ENCODE measurements at places on chromosomes 3 and 15.

- no peak for DNase-seq
Observed at GRCh38 chr3:42229942-42230688, 35.9 kb downstream of the CCK start.

DNA sequence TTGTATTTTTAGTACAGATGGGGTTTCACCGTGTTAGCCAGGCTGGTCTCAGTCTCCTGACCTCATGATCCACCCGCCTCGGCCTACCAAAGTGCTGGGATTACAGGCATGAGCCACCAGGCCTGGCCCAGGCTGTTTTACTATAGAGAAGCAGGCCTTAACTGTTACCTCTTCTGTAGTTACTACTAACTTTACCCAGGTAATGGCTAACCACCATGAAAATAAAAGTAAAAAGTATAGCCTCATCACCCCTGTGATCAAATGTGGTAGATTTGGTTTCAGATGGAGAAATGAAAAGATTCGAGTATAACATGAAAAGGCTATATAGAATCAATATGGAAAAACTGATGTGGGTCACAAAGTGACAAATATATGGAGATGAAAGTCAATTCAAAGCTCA is 210.1 kb downstream of the CD47 start:
- DNase-seq = no peak

DNA sequence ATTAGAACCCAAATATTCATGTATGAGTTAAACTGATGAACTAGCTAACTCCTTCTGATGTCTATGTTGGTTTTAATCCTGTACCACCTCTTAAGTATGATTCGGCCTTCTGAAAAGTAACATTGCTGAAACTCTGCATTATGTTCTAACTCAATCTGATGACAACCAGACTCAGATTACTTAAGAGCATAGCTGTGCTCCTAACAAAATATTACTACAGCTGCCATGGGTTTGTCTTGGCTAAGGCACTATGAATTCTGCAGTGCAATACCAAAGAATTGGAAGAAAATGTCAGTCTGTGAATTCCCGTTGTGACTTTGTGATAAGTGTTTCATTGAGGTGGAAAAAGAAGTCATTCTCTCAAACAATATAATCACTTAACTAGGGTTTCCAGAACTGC is 224.4 kb downstream of the ZMAT3 start:
- DNase-seq = no peak

GRCh38 chr3:37024820-37025405 is 31.6 kb downstream of the MLH1 start:
- no peak for DNase-seq

DNA sequence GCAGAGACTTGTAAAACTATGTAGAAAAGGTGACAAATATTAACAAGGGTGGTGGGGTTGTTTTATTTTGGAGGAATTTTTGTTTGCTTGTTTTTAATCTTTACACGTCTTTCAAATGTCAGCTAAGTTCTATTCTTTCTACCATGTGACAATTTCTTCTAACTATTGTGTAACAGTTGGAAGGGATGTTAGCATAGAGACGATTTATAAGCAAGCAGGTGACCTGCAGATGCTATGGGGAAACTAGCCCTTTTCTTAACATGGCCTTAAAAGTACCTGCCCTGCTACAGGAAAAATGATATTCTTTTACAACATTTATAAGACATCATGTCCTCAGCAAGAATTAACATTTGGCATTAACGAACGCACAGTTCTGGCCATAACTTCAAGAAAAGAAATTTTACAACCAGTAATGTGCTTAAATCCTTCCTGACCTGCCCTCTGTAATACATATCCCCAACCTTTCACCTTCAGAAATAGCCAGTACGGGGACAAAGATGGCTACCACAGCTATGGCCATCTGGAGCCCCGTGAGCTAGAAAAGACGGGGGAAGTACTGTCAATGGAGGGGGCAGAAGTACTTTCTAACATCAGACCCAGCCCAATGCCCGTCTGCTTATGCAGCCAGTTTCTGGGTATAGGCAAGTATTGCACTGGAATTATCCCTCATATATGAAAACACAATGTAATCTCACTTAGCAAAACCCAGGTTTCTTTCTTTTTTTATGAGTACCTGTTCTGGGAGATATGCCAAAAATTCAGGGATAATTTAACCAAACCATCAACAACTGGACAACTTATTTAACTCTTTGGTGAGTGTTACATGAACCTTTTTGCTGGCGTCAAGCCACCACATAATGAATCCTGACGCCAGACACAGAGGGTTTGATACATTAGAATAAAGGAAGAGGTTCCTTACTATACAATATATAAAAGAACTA is 67.7 kb upstream of the NR2F2 start:
- DNase-seq = no peak

DNA sequence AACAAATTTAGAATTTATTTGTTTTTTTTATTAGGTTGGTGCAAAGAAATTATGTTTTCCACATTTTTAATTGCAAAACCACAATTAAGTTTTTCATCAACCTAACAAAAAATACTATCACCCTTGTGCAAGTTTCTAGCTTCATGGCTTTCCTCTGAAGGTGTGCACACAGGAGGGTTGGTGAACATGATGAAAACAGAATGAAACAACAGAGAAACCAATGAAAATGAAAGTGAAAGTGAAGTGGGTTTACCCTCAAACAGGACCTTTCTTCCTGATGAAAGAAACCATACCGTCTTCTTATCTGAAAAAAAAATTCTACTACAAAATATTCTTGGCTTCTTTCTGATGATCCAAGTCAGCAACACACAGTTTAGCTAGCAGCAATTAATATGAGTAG is 71.9 kb upstream of the FEZF2 start:
- no peak for DNase-seq

- no peak for DNase-seq
Observed at GRCh38 chr3:48926425-48927392, 8.1 kb downstream of the ARIH2 start.

- no peak for DNase-seq
Observed at GRCh38 chr3:138945709-138946662, 951 bp downstream of the FOXL2 start.

DNA sequence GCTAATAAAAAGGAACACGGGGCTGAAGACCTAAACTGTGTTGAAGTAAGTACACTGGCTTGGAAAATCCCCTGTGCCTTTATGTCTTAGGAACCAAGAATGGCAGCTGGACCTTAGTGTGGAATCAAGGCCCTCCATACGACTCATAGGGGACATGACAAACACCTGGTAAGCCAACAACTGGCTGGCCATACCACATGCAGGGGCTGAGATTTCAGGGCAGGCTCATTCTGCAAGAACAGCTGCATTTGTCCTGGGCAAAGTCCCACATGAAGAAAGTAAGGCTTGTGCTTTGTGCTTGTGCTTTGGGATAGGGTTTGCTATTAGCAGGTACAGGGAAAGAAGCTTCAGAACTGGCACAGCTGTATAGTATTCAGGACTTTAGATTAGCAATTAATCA is 18.0 kb downstream of the ETV5 start:
- DNase-seq = no peak

- DNase-seq = no peak
Observed at GRCh38 chr3:134300520-134300919, 49.9 kb upstream of the RYK start.

DNA sequence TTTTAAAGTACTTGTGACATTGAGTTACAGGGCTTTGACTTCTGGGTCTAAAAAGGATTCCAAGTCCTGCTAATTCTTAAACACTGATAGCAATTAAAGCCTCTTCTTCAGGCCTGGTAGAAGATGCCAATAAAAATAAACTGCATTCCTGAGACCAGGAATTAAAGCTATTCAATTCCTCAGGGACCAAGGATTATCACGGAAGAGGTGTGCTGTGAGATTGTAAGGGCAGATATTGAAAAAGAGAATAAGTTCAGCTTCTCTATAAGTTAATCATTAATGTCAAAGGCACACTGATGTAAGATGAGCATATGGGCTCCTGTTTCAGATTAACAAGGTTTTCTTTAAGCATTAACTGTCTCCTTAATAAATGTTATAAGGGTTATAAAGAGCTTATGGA is 611.3 kb downstream of the SI start:
- DNase-seq = no peak

DNA sequence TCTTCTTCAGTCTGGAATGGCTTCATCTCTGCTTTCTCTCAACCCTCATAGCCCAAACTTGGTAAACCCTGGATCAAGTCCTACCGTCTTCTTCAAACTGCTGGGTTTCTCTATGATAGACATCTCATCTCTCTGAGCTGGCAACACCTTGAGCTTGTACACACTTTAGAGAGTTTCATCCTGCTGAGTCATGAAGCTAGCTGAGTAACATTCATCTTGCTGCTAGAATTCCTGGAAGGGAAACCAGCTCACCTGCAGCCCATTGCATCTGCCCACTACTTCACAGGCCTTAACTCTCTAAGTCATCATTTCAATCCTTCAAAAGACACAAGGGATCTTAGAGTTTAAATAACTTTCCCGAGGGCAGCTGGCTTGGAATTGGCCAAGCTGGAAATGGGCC is 175.5 kb upstream of the RORA start:
- DNase-seq = no peak

- no peak for DNase-seq
Observed at GRCh38 chr3:121165397-121165837, 257.4 kb downstream of the STXBP5L start.

GRCh38 chr3:139764936-139765335 is 87.2 kb upstream of the NMNAT3 start:
- no peak for DNase-seq

GRCh38 chr15:59042041-59042440 is 54.6 kb downstream of the RNF111 start:
- no peak for DNase-seq

GRCh38 chr15:67307156-67307555 is 52.6 kb downstream of the IQCH start:
- no peak for DNase-seq

DNA sequence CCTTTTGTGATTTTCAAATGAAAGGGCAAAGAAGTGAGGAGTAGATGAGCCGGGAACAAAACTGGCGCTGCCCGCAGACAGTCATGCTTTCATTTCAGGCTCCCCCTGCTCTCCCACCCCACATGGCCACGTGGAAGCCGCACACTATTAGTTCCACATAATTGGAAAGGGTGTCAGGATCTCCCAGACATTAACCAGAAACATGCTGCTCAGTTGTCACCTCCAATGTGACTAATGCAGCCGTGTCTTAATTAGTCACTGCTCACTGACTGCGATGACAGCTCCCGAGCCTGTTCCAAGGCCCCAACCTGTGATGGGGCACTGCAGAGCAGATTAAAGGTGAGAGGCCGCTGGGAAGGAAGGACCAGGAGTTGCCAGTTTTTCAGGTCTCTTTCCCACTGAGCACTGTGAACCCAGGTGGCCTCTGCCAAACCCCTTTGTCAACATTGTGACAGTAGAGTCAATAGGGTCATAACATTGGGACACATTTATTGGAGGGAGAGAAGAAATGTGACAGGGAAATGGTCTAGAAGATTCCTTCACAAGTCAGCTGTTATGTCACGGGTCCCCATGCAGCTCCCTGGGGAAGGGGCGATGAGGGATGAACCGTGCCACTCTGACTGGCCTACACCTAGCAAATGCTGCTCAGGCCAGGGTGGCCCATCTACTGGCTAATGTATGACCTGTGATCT is 38.6 kb upstream of the SFMBT1 start:
- DNase-seq = no peak

GRCh38 chr15:23687143-23687470 is at the start of gene NDN:
TSS of gene NDN (minus strand) at chr15:23687305. CDS start at chr15:23687217, 88 bp downstream.
- DNase-seq = no peak

- no peak for DNase-seq
Observed at GRCh38 chr3:124653071-124653796, 77.0 kb upstream of the UMPS start.

DNA sequence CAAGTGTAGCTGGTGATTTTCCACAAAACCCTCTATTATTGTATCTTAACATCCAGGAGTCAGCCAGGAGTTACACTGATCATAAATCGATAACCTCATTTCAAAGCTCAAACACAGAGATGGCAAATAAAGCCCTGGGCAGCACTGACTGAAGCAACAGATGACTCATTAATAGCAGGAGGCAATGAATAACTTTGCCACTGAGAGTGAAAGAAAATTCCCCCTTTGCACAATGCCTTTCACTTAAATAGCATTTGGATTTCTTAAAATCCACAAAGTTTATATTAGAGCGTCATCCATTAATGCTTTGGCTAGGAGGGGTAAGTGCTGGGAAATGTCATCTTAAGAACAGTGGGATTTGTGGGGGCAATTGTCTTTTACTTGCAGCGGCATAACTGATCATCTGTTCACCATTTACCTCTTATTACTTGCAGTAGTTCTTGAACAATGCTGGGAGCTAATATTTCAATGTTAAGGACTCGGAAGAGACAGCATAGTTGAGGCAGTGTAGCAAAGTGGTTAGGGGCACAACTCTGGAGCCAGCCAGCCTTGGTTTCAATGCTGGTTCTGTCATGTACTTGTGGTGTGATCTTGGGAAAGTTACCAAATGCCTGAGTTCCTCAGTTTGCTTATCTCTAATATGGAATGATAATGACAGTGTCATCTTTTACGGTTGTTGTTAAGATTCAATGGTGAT is 630.4 kb upstream of the TBL1XR1 start:
- DNase-seq = no peak

DNA sequence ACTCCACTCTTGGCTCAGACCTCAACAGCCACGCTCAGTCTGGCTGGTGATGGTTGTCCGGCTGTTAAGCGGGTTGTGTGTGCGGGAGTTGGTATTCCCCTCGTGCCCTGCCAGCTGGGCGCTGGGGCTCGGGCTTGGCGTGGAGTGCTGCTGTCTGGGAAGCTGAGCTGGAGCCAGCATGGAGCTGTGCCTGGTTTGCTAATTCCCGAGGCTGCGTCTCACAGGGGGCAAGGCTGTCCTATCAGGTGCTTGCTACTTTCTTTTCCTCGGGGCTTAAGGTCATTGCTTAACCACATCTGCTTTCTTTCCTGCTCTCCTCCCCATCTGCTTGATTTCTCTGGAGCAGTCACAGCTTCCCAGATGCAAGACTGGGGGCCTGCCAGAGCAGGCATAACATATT is 29.9 kb downstream of the PDIA5 start:
- peak; percentile 68 for DNase-seq

GRCh38 chr3:99373846-99374210 is 264.6 kb upstream of the COL8A1 start:
- no peak for DNase-seq

DNA sequence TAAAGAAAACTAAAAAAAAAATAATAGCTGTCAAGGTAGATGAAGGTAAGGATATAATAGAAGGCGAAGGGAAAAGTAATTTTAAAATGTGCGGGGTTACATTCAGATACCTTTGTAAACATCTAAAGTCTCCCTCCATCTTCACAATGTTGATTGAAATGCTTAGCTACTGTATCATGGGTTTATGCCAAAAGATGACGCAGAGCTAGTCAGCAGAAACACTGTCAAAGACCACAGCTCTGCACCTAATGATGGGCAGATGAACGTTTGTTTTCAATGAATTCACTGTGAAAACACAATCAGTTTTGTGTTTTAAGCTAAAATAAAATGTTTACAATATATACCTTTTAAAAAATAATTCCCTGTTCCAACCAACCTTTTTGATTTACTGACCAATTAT is 61.2 kb downstream of the RFTN1 start:
- DNase-seq = no peak

DNA sequence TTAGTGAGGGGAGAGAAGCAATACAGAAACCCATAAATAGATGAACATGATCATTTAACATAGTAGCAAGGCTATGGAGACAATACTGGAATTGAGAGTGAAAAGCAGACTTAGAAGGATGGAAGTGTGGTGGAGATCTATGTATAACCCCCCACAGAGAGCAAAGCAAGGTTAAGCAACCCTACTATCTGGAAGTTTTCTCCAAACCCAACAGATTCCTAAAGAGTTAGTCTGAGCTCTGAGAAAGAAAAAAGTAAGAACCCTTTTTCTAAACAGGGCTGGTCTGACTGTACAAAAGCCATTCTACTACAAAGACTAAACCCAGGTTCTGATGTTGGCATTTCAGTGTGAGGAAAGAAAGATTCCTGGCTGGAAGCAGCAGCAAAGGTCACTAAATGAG is 153.2 kb downstream of the WNT5A start:
- DNase-seq = no peak

Measured in ureter (tissue), 1 donor.